ENCODE measurements at places on chromosomes 6 and 20.
A peak's percentile ranks its signal among the peaks of the same experiment; 100 is the strongest.

- no peak for DNase-seq
These were observed 40.4 kb upstream of the ARHGAP18 start for GRCh38 chr6:129750360-129750759.

- no peak for DNase-seq
These were observed 646 bp downstream of the RPS6KA2 start for GRCh38 chr6:166626177-166627032.

GRCh38 chr20:58011947-58012610, 216.4 kb downstream of the ANKRD60 start:
- no peak for DNase-seq

GRCh38 chr20:53831812-53832211, 238.2 kb upstream of the ZNF217 start:
- no peak for DNase-seq

DNA sequence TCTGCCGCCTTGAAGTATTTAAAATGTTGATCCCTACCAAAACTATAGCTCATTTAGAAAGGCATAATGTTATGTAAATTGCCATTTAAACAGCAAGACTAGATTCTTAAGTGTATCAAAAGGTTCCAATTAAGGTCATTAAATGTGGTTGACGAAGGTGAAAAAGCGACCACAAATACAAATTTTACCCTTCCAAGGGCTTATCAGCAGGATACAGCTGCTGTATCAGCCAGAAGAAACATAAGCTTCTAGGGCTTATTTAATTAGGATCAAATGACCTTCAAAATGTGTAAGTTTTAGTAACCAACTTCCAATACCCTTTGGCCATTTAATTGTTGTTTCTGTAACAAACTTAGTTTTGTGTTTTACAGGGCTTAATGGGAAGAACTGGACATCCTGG, 139.9 kb downstream of the COL9A1 start:
- no peak for DNase-seq

DNA sequence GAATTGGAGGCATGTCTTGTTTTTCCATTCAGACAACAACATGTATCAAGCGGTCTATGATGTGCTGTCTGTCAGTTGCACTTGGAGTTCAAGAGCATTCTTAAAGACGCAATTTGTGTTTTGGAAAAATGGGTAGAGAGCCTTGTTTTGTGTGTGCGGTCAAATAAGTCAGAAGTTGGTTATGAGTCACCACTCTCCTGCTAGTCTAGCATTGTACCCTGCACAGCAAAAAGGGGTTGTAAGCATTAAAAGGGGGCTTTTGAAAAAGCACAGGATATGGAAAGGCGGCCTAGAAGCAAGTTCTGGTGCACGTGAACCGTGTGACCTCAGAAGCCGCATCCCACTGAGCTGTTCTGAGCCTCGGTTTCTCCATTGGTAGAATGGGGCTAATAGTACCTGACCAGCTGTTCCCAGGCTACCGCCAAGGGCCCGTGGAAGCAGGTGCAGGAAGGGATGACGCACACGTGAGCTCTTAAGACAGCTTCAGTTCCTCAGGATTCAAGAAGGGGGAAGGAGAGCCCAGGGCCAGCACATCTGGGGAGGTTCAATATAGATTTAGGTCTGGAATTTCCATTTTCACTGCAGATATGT, 61.6 kb upstream of the SNX9 start:
- DNase-seq, result no peak

DNA sequence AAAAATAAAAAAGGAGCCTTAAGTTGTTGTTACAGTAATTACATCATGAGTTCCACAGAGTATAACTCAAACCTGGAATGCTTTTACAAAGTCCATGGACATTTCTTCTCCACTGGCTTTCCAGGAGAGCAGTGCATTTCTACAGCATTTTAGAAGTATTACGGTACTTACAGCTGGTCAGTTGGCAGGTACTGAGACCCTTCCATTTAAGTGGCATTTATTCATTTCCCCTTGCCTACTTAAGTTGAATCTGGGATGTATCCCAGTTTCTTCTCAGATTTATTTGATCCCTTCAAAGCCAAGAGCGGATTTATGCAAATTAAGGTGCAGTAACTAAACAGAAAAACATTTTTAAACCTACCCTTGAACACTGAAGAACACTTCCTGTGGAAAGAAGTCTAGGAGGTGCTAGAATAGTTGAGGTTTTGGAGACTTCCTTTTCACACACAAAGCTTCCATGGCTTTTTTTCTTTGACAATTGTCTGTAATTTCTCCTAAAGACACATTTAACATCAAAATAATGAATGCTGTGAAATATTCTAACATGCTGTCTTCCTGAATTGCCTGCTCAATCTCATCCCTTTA, 3.4 kb downstream of the PRDM13 start:
- no peak for DNase-seq

- DNase-seq, result peak; percentile 43
These were observed 23.6 kb upstream of the WFDC2 start for GRCh38 chr20:45445805-45446562.

- peak; percentile 4 for DNase-seq
These were observed 59.2 kb upstream of the CDKAL1 start for GRCh38 chr6:20474874-20475542.
